NCI-H69 (cell line): ENCODE measurements at places on chromosomes 5 and 9.

DNA sequence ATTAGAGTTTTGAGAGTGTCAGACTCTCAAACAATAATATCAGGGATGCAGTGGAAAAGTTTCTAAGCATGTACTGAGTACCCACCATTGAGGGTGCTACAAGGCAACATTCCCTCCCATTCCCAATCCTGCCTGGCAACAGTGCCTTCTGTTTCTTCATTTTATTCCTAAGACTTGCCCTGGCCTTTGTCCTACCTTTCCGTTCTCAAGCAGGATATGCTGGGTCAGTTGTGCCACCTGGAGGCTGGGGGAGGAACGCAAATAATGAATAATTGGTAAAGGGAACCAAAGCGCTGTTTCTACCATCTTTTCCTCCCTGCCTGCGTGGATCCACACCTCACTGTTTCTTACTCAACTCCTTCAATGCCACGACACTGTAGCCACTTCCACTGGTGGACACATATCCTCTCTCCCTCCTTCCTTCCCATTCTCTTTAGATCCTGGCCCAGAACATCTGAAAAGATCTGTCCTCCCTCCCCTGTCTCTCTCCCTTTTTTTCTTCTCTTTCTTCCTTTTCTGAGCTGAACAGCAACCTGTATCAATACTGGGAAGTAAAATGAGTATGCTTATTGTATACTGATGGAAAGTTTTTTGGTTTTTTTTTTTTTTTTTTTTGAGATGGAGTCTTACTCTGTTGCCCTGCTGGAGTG is 149.5 kb downstream of the C9orf152 start:
- peak; percentile 93 for DNase-seq

- DNase-seq, result no peak
Measured at GRCh38 chr5:150131978-150132694, 23.5 kb downstream of the PDGFRB start.

GRCh38 chr5:11355491-11355890 is 548.8 kb downstream of the CTNND2 start:
- no peak for DNase-seq

GRCh38 chr9:115939065-115939765 is 214.4 kb upstream of the PAPPA start:
- no peak for DNase-seq

DNA sequence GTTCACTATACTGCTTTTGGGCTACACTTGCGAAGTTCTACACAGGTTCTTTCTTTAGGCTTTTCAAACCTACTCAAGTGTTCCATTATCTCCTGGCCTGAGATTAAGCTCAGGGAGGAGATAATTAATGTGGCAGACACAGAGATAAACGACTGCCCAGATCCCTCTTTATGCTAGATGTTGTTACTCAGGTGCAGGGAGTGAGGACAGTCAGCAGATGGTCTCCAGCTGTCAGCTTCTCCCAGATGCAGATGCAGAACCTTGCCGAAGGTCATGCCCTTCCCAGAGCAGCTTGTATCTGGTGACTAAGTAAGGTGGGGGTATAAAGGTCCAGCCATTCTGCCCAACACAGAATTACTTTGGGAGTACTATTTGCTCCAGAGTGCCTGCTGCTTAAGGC is 166.2 kb downstream of the ZNF462 start:
- DNase-seq, result no peak

DNA sequence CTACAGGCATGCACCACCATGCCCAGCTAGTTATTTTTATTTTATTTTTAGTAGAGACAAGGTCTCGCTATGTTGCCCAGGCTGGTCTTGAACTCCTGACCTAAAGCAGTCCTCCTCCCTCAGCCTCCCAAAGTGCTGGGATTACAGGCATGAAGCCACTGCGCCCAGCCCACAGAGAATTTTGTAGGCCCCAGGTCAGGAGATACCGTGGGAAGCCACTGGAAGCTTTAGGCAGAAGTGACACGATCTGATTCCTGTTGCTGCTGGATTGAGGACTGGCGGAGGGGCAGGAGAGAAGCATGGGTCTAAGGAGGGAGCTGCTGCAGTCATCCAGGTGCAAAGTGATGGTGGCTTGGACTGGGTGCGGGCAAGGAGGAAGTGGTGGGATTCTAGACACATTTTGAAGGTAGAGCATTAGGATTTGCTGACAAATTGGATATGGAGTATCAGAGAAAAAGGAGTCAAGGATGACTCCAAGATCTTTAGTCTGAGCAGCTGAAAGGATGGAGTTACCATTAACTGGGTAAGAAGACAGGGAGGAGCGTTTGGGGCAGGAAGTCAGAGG is 20.7 kb downstream of the TCF7 start:
- no peak for DNase-seq

- peak; percentile 53 for DNase-seq
Measured at GRCh38 chr5:159463590-159464321, 133.5 kb upstream of the IL12B start.

GRCh38 chr5:124599028-124599973 is 147.1 kb downstream of the ZNF608 start:
- DNase-seq, result peak; percentile 96

- no peak for DNase-seq
Measured at GRCh38 chr5:73964352-73964865, 338.4 kb downstream of the ARHGEF28 start.

GRCh38 chr5:100575815-100576214 is 40.6 kb downstream of the FAM174A start:
- DNase-seq, result no peak

DNA sequence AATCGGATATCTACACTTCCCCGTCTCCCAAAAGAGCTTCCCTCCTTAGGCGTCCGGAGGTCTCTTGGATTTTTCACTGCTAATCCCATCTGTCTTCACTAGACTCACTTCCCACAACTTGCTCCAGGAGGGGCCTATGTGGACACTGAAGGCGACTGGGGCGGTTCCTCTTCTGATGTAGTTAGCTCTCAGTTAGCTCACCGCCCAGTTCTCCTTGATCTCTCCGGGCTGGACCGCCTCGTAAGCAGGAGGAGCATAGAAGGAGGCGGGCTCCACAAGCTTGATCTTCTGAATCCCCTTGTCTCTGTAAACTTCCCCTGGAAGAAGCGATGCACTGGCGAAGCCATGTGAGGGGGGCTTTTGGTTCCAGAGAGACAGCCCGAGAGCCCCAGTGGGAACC is 112.0 kb upstream of the SELENOP start:
- DNase-seq, result no peak

DNA sequence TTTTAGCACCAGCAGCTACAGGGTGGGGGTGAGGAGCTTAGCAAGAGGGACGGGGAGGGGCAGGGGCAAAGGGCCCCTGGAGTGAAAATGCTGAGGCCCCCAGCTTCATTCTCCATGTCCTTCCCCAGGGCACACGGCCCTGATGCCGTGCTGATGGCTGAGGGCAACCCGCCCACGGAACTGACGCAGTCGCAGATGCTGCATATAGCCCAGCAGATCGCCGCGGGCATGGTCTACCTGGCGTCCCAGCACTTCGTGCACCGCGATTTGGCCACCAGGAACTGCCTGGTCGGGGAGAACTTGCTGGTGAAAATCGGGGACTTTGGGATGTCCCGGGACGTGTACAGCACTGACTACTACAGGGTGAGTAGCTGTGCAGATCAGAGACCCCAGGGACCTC is 285.6 kb downstream of the NTRK2 start:
- DNase-seq, result no peak

GRCh38 chr5:121982146-121982892 is 20.5 kb downstream of the SRFBP1 start:
- peak; percentile 21 for DNase-seq

- DNase-seq, result no peak
Measured at GRCh38 chr5:96775050-96775449, 32.7 kb downstream of the ERAP1 start.
